ENCODE measurements at places on chromosomes 11 and 22. TPM values are rescaled to one million over a fixed set of nuclear protein-coding genes. Genes with fewer than 3 reads are reported as not detected.

Gene CAPN5
- 0.68 TPM for total RNA-seq

Gene CYTH4
- 1.3 TPM for total RNA-seq

Gene BTG4
- total RNA-seq, result not detected

Gene OR6A2
- not detected for total RNA-seq

Gene PDGFD
- 13.1 TPM for total RNA-seq

DNA sequence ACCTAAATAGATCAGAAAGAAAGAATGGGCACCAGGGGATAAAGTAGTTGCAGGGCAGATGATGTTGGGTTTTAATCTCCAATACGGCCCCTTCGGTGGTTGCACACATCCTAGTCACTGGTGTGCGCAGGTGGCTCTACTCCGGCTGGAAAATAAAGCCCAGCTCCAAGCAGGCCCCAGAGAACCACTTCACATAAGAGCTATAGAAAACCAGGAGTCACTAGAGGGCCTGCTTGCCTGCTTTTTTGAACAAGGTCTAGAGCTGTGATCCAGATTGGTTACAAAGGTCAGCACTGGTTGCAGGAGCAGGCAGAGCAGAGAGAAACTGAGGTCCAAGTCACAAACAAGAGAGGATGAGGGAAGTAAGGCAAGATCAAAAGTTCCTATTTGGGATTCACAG, 41.5 kb upstream of the MS4A8 start:
- DNase-seq, result no peak

DNA sequence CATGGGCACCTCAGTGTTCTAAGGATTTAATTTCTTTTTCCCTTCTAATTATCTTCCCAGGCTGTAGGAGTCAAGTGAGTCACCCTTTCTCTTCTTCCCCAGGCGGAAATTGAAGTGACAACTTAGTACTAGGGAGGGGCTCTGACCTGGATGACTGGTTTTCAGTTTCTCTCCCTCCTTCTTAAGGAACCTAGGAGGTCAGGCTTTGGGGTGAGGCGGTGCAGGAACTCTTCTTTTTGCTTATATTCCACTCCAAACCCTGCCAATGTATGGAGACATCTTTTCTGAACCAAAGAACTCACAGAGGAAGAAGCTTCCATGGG, 12.6 kb downstream of the ZDHHC5 start:
- peak; percentile 65 for DNase-seq

DNA sequence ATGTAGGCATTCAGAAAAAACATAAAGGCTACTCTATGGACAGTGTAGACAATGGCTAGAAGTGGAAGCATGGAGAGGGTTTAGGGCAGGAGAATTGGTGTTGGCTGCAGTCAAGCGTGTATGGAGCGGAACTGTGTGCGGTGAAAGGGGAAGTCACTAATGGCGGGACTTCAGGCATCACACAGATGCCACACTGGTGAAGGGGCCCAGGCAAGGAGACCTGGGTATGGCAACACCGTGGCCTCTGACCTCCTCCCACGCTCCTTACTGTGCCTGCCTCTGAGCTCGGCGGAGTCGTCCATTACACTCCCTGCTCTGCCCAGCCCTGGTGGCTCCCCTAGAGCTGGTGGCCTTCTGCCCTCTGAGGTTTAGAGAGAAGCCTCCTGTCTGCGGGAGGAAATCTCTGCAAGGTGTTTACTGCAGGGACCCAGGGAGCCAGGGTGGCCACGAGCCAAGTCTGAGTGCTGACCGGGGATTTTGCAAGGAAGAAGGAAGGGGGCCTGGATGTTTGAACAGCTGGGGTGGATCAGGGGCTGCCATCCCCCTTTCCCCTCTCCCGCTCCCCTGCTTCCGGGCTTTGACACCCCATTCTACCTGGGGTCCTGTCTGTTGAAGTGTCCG, 75.1 kb upstream of the TSPAN18 start:
- DNase-seq, result no peak

DNA sequence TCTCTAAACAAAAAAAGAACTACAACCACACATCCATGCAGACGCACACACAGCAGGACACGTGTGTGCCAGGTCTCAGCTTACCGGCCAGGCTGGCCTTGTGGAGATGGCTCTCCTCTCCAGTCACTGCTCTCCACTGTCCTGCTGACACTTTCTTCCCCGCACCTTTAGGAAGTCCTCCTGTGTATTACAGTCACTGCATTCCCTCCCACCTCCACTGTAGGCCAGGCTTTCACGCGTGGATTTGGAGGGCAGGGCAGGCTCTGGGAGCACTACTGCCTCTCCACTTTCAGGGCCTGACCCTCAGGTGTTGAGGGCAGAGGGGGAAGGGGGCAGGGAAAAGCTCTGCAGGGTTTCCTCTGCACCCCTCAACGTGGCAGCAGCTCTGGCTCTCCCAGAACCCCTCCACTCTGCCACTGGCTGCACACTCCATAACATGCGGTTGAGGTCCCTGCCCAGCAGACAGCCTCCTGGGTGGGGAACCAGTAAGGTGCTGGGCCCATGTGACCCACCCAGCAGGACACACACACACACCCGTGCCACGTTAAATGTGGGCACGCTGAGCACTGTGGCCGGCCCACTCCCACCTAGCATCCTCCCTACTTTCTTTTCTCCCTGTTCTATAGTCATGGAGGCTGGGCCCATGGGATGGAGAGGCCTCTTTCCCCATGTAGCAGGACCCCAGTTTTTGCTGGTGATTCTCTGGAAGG, 107.0 kb upstream of the PITPNB start:
- DNase-seq, result no peak

- DNase-seq, result no peak
These were observed 1.4 kb downstream of the PCSK7 start for GRCh38 chr11:117230286-117230961.

DNA sequence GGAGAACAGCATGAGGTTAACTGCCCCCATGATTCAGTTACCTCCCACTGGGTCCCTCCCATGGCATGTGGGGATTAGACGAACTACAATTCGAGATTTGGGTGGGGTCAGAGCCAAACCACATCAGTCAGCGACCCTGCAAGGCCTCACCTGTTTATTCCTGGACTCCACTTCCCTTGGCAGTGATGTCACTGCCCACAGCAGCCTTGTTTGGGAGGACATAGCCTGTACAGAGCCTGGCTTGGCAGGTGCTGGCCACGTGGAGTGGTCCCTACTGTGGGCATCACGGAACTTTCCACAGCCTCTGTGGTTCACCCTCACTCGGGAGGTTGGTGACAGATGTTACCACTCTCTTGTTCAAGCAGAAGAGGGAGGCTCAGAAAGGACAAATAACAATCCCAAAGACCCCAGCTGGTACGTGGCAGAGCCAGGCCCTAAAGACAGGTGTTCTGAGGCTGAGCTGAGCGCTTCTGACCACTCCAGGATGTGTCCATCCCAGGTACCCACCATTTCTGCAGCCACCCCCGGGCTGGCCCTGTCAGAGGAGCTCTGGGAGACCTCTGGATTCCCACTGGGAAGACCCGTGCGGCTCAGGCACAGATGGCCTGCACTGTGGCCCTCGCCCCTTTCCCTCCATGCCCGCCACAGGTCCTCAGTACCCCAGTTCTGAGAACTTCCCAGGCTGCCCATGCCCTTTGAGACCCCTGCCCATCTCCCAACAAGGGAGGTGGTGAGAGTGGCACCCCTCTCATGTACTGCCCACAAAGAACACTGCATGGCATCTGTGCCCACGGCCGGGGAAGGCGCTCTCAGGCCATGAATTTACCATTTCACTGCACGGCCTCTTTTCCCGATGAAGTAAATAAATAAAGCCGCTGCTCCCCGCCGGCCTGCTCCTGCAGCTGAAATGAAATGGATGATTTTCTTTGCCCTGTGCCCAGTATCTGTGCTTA, 605.8 kb downstream of the TBC1D22A start:
- DNase-seq, result no peak

DNA sequence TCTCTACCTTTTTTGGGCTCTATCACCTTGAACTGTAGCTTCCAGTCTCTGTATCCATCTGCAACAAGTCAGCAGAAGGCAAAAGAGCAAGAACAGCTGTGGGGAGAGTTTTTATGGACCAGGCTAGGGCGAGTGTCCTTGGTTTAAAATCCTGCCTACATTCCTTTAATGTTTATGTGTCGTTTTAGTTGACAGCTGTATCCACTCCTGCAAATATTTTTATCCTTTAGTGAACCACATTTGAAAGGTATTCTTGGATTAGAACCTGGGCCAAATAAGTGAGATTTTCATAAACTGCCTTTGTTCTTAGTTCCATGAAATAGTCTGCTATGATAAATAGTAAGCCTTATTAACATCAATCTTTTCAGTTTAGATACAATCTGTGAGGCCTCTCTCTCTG, 712.2 kb downstream of the ETS1 start:
- DNase-seq, result no peak

DNA sequence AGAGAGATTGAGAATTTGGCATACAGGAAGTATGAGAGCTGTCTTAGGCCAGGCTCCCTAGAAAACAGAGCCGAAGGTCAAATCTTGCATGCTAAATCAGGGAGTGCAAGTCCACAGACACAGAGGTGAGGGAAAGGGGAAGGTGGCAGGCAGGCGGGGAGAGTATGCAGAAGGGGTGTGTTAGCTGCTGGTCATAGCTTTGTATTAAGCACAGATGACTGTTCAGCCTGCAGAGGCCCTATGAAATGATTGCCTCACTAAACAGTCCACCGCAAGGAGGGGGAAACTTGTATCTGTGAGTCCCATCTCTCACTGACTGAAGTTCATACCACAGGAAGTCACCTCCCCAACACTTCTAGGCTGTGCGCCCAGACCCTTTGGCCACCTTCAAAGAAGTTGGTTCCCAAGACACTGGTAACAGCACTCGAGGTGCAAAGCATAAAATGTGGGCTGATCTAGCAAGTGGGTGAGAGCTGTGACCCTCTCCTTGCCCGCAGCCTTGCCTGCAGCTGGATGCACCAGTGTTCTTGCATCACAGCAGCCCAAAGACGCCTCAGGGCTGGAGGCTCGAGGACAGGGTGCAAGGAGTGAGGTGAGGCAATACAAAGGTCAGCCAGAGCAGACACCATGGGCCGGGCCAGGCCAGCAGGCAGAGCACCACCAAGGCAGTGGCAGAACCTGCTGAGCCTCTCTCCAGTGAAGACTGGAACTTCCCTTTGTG, 115.3 kb upstream of the TBCEL start:
- no peak for DNase-seq

DNA sequence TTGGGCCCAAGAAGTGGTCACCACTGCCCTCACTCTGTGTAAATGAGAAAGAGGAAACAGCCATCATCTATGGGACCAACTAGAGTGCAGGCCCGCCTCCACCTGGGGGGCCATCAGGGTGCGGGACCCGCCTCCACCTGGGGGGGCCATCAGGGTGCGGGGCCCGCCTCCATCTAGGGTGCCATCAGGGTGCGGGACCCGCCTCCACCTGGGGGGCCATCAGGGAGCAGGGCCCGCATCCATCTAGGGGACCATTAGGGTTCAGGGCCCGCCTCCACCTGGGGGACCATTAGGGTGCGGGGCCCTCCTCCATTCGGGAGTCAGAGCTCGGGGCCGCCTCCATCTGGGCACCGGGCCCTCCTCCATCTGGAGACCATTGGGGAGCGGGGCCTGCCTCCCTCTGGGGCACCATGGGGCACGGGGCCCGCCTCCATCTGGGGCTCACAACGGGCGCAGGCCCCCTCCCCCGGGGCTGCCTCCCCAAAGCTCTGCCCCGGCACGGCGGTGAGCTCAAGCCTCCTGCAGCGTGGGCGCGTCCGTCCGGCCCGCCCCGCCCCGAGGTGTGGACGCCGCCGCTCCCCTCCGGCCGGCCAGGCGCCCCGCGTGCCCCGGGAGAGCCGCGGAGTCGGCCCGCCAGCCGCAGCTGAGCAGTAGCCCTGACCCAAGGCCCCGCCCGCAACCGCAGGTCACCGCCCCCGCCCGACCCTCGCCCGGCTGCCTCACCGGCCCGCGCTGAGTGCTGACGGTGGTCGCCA, 512 bp downstream of the TOLLIP start:
- no peak for DNase-seq

GRCh38 chr11:86873573-86874083, 73.3 kb downstream of the PRSS23 start:
- DNase-seq, result no peak

GRCh38 chr11:91081440-91082043, 858.7 kb upstream of the CHORDC1 start:
- DNase-seq, result no peak

GRCh38 chr11:97269527-97269926, 879.7 kb downstream of the JRKL start:
- peak; percentile 3 for DNase-seq

DNA sequence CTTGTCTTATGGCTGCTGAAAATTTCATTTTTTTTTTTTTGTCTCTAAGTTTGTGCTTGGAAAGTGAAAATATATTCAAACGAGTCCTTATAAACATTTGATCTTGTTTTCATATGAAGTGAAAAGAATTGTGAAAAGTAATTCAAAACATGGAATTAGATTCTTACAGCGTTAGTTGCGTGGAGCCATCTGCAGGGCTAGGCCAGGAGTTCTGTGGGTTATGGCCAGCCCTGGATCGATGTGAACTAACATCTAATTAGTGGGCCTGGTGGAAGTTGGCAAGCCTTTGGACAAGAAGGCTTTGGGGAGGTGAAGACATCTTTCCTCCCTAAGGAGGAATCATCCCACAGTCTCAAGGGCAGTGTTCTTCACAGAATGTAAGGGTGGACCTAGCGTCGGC, 37.2 kb downstream of the PARVA start:
- DNase-seq, result no peak

DNA sequence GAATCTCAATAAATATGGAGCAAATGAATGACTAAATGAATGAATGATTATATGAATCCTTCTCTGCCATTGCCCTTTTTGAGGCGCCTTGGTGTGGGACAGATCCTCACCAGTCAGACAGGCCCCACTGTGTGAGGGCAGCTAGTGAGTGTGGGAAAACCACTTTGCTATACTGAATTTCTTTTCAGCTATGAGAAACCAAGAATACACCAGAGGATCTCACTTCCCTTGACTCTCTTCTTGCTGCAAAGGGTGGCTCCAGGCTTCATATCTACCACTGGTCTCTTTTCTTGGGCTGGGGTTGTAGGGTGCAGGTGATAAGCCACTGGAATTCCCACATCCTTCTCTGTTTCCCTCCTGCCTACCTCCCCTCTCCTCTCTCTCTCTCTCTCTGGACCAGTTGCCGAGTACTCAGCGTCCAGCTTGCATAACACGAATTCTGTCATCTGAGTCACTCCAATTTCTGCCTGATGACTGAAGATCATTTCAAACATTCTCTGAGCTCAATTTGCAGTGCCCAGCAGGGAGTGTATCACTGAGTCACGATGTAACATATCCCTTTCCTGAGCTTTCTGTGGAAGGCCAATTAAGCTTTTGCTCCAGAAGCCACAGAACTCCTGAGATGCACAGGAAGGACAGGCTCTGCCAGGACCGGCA, 304.3 kb upstream of the NCAM1 start:
- no peak for DNase-seq
